ENCODE measurements at places on chromosomes 3 and 15. TPM values are rescaled to one million over a fixed set of nuclear protein-coding genes. Genes with fewer than 3 reads are reported as not detected.
A peak's percentile ranks its signal among the peaks of the same experiment; 100 is the strongest.

HGD gene
- 0.22 TPM for total RNA-seq

SLC2A2 gene
- total RNA-seq, result not detected

RAP2B gene
- total RNA-seq, result 13.9 TPM

PPP1R14D gene
- not detected for total RNA-seq

ZNF385D gene
- total RNA-seq, result 5.9 TPM

DNA sequence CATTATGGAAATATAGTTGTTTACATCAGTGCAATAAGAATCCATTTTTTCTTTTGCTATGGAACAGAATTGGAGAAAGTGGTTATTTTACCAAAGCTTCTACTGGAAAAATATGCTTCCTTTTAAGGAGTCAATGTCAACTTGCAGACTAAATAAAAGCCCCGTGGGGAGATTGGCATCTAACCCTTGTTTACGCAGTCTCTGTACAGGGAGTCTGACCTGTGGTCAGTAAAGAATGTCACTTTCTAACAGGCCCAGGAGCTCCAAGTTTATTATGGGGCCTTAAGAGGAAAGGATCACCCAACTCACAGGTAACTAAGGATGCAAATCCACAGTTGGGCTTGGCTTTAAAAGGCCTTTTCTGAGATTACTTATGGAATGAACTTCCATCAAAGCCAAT lies 1751.2 kb downstream of the SI start:
- H3K4me3 ChIP-seq, result no peak overlapping the region
- DNase-seq, result no peak
- H3K36me3 ChIP-seq, result no peaks in the 10 kb centered on the region
- H3K4me1 ChIP-seq, result no peaks in the 10 kb centered on the region

- DNase-seq, result no peak
- H3K27me3 ChIP-seq, result no peaks in the 10 kb centered on the region
- no peak overlapping the region for H3K4me3 ChIP-seq
- peaks cover 40% of the 10 kb centered on the region for H3K4me1 ChIP-seq
- peaks cover 2% of the 10 kb centered on the region for H3K36me3 ChIP-seq
- H3K27ac ChIP-seq, result no peak overlapping the region
Observed at GRCh38 chr3:177813322-177813721, 616.0 kb upstream of the TBL1XR1 start.

GRCh38 chr15:88178631-88179030 lies 77.9 kb downstream of the NTRK3 start:
- no peaks in the 10 kb centered on the region for H3K36me3 ChIP-seq
- H3K4me1 ChIP-seq, result no peaks in the 10 kb centered on the region
- DNase-seq, result no peak
- peaks cover 2% of the 10 kb centered on the region for H3K27me3 ChIP-seq
- H3K27ac ChIP-seq, result no peak overlapping the region

DNA sequence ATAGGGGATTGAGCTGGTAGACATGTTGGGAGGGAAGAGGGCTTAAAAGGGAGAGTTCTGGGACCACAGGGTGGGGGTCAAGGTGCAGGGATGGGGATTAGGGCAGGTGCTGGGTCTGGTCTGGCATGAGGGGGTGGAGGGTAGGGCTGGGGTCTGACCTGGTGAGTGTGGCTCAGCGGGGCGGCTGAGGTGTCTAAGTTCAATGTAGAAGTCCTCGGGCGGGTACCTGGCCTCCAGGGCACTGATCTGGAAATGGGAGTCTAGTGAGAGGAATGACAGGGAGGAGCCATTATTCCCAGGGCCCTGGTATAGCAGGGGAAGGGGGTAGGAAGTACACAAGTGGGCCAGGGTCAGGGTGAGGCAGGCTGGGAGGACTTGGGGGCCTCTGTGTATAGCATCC lies 39.6 kb downstream of the RAB11A start:
- no peak overlapping the region for H3K4me3 ChIP-seq
- peaks cover 3% of the 10 kb centered on the region for H3K4me1 ChIP-seq
- H3K27ac ChIP-seq, result no peak overlapping the region
- DNase-seq, result no peak
- peaks cover 2% of the 10 kb centered on the region for H3K36me3 ChIP-seq
- no peaks in the 10 kb centered on the region for H3K27me3 ChIP-seq

- no peak overlapping the region for H3K27ac ChIP-seq
- DNase-seq, result no peak
- peaks cover 24% of the 10 kb centered on the region for H3K4me1 ChIP-seq
- no peaks in the 10 kb centered on the region for H3K36me3 ChIP-seq
Observed at GRCh38 chr3:134252766-134253165, 2.1 kb upstream of the RYK start.

DNA sequence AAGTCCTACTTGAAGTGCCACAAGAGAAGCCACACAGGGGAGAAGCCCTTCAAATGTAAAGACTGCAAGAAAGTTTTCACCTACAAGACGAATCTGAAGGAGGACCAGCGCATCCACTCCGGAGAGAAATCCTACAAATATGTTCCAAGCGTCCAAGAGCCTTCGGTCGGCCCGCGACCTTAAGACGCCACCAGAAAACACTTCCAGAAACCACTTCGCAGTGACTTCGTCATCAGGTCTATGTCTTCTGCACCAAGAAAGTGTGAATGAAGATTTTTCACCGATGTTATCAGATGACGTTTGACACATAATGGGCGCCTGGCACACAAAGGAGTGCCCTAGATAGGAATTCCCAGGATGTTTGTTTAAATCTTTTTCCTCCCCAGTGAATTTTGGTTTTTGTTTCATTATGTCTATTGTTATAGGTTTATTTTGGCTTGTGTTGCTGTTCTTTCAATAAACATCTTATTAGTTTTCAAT lies 24.1 kb upstream of the ARPIN start:
- peaks cover 9% of the 10 kb centered on the region for H3K27me3 ChIP-seq
- DNase-seq, result no peak
- H3K4me3 ChIP-seq, result no peak overlapping the region
- H3K4me1 ChIP-seq, result no peaks in the 10 kb centered on the region
- H3K36me3 ChIP-seq, result no peaks in the 10 kb centered on the region
- no peak overlapping the region for H3K27ac ChIP-seq

- no peaks in the 10 kb centered on the region for H3K4me1 ChIP-seq
- H3K27me3 ChIP-seq, result peaks cover 3% of the 10 kb centered on the region
- no peak for DNase-seq
- no peaks in the 10 kb centered on the region for H3K36me3 ChIP-seq
- no peak overlapping the region for H3K4me3 ChIP-seq
Observed at GRCh38 chr15:61721418-61721817, 338.8 kb downstream of the VPS13C start.

DNA sequence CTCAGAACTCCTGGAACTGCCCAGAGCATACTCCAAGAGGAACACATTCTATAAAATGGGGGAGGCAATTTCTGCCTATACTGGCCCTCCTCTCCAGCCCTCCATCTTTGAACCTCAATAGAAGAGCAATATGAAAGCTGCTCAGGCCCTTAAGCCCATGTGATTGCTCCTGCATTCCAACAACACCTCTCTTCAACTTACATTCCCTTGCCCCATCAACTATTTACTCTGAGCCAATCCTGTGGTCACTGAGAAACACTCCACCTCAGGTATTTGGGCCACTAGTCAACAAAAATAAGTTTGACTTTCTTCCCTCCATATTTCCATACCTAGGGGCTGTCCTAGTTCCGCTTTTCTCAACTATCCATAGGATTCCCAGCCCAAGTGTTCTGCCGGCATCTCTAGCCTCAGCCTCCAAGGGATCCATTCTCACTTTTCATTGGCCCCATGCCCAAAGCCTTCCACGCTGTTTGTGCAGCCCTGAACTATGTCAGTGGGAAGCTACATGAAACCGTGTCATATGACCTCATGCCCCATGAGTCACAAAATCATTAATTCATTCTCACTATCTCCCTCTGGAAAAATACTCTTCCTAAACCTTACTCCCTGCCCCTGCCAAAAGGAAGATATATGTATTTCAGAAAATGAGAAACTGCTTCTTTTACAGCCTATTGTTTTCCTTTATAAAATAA lies 61.6 kb downstream of the GJD2 start:
- H3K4me3 ChIP-seq, result no peak overlapping the region
- no peak for DNase-seq
- H3K27ac ChIP-seq, result no peak overlapping the region
- no peaks in the 10 kb centered on the region for H3K36me3 ChIP-seq
- H3K4me1 ChIP-seq, result peaks cover 30% of the 10 kb centered on the region
- H3K27me3 ChIP-seq, result peaks cover 3% of the 10 kb centered on the region

GRCh38 chr3:121545049-121545573 lies 677 bp downstream of the POLQ start:
- peak overlapping the region; percentile 99 for H3K4me3 ChIP-seq
- H3K27ac ChIP-seq, result peak overlapping the region; percentile 96
- 0 out of 2 replicates have a peak, but pooled peaks cover 6% of the 10 kb centered on the region for H3K36me3 ChIP-seq
- peak; percentile 4 for DNase-seq
- H3K27me3 ChIP-seq, result peaks cover 3% of the 10 kb centered on the region

GRCh38 chr3:177758126-177758525 lies 560.8 kb upstream of the TBL1XR1 start:
- H3K4me3 ChIP-seq, result no peak overlapping the region
- peaks cover 53% of the 10 kb centered on the region for H3K4me1 ChIP-seq
- H3K36me3 ChIP-seq, result peaks cover 29% of the 10 kb centered on the region
- H3K27ac ChIP-seq, result no peak overlapping the region

DNA sequence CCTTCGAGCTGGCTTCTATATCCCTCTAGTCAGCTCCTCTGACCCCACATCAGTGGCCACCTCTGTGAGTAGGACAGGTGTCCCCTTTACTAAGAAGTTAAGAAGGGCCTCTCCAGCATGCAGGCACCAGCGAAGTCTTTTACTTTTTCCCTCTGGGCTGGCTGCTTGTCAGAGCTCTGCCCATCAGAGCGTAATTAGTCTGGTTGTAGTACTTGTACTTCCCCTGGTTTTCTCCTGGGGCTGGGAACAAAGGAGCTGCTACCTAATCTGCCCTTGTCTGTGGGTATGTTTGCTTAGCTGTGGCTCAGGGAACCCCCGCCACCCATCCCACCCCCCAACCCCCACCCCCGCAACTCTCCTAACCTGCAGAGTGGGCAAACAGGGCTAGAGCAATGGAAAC lies 27.4 kb upstream of the ALPK3 start:
- H3K27me3 ChIP-seq, result no peaks in the 10 kb centered on the region
- H3K4me1 ChIP-seq, result peaks cover 28% of the 10 kb centered on the region
- H3K27ac ChIP-seq, result no peak overlapping the region

DNA sequence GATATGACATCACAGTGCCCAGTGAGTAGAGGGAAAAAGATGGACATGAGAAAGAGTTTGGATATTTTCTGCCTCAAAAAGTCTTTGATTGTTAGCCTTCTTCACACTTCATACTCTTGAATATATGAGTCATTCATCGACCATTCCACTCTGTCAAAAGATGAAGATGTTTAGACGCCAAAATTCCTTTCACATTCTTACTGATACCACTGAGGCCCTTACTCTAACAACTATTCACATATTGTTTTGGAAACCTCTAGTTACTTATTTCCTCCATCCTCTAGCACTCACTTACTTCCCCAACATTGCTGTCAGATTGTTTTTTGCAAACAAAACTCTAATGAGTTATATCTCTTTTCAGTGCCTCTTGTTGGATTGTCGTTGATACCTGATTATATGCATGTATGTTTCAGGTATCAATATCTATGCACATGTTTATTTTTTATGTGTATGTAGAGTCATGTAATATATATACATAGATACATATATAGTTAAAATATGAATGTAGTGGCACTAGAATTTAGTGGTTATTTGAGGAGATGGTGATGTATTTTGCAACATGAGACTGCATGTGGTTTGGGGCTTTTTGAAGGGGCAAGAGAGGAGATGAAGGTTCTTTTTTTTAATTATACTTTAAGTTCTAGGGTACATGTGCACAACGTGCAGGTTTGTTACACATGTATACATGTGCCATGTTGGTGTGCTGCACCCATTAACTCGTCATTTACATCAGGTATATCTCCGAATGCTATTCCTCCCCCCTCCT lies 40.0 kb upstream of the OR5H6 start:
- H3K4me3 ChIP-seq, result no peak overlapping the region
- no peaks in the 10 kb centered on the region for H3K27me3 ChIP-seq

- no peaks in the 10 kb centered on the region for H3K36me3 ChIP-seq
- H3K4me1 ChIP-seq, result no peaks in the 10 kb centered on the region
- DNase-seq, result no peak
- H3K4me3 ChIP-seq, result no peak overlapping the region
- H3K27me3 ChIP-seq, result no peaks in the 10 kb centered on the region
Observed at GRCh38 chr15:54605556-54605955, 591.2 kb downstream of the RSL24D1 start.

DNA sequence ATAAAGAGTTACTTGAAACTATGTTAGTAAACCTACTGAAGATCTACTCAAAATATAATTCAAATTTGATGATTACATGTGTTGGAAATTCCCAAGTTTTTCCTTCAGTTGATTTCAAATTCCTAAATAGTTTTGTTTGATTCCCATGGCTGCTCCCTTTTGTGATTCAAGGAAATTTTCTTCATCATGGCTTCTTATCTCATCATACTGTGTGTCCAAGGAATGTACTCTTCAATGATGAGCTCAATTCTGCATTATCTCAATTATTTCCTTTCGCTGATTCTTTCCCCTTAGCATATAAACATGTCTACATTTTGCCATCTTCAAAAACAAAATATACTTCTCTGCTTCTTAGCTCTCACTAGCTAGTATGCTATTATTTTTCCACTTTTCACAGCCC lies 460.4 kb upstream of the NAALADL2 start:
- H3K4me3 ChIP-seq, result no peak overlapping the region
- DNase-seq, result no peak
- no peaks in the 10 kb centered on the region for H3K27me3 ChIP-seq
- peaks cover 28% of the 10 kb centered on the region for H3K4me1 ChIP-seq
- H3K27ac ChIP-seq, result no peak overlapping the region

Data from HFFc6 (cell line).